ENCODE measurements at places on chromosomes 12 and 14. TPM values are rescaled to one million over a fixed set of nuclear protein-coding genes. Genes with fewer than 3 reads are reported as not detected.

The MYF6 gene
- total RNA-seq, result not detected

DNA sequence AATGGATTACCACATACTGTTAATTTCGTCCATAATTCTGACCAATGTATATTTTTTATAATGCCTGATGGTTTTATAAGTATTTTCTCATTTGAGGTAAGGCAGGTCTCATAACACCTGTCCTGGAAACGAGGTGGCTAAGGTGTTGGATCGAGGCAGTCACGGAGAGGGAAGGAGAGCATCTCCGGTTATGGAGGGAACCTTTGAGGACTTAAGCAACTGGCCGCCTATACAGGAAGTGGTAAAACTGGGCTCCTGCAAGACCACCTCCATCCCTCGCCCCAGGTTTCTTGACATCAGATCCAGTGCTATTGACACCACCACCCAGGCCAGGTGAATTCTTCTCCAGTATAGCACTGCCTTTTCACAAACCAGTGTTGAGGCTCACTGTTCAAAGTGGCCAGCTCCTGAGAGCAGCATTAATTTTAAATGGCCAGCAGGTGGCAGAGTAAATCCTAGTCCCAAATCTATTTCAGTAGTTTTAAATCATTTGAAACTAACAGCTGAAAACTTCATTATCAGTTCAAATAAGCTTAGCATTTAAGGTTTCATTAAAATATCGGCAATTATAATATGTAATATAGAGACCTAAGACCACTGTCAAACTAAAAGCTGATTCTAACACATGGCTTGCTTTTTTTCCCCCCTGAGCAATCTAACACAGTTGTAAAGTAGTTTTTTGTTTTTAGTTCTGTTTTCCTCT is 100.8 kb downstream of the PPM1A start:
- peak; percentile 17 for DNase-seq

DNA sequence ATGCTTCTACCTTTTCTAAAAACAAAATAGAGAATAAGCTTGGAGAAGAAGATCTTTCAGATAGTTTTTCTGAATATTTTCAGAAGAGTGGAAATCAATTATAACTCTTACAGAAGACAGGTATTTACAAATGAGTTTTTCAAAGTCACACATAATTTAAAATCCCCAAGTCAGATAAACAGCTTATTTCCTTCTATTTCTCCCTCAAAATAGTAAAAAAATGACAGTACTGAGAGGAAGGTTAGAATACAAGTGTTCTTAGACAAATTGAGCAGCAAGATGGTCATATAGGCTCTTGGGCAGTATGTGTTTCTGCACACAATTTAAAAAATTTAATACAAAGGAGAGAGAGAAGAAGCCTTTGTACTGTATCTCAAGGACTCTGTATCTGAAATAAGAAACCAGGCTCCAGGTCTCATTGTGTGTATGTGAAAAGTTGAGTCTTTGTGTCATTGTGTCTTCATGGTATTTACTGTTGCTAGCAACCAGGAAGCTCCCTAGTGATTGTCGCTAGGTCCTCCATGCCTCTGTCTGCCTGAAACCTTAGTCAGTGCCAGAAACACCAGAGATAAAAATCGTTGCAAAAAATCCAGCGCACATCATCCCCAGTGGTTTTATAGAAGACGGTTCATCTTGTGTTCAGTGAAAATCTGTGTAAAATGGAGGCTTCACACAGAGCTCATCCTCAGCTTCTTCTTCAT is 12.9 kb upstream of the TUBA1A start:
- DNase-seq, result no peak

GRCh38 chr14:74049876-74050495 is 30.8 kb downstream of the BBOF1 start:
- no peak for DNase-seq

Data from SJSA1 (cell line).